Upper lobe of right lung (tissue), 1 donor: ENCODE measurements at places on chromosomes 5 and 9. TPM values are rescaled to one million over a fixed set of nuclear protein-coding genes. Genes with fewer than 3 reads are reported as not detected.
A peak's percentile ranks its signal among the peaks of the same experiment; 100 is the strongest.

DNA sequence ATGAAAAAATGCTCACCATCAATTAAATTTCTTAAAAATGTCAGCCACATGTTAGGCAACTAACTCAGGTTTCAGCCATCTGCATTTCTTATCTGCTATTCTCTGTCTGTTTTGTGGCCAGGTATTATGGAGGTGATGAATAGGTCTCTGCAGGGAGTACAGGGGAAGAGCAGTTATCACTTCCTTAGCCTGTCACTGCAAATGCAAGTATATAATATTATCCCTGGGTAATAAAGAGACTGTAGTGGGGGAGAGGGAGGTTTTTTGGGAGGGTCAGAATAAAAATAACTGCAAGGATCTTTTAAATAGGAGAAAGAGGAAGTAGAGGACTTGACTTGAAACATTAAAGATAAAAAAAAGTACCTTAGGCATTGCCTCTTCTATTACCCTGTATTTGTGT, 49.6 kb upstream of the PTGER4 start:
- H3K27ac ChIP-seq: no peak overlapping the region
- H3K4me1 ChIP-seq: no peaks in the 10 kb centered on the region
- H3K36me3 ChIP-seq: no peaks in the 10 kb centered on the region

Gene ECM2
- total RNA-seq: 13.8 TPM

DNA sequence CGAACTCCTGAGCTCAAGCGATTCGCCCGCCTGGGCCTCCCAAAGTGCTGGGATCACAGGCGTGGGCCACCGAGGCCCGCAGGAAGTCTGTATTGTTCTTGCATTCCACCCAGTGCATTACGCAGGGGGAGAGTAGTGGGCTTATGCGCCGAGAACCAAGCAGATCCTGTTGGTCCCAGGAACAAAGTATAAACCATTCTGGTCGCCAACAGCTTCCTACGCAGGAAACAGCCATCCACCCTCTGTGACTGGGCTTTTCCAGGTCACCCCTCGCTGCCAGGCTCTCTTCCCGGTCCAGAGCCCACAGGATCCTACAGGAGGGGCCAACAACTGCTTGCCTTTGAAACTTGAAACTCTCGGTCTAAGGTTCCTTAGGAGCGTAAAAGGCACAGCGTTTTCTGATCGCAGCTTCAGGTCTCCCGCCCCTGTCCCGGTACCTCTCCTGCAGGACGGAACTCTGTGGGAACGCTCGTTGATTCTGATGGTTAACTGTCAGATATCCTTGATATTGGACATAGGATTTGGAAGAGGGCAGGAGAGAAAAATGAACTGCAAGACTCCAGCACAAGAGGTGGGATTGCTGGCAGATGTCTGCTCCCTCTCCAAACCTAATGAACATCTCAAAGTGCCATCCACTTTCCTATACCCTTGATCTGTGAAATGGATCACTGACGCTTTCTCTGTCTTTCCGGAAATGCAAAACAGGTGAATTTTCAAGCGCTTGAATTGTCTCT, 4.2 kb upstream of the ANXA2R start:
- DNase-seq: no peak
- peak overlapping the region; percentile 9 for H3K4me3 ChIP-seq
- H3K27me3 ChIP-seq: peaks cover 5% of the 10 kb centered on the region
- H3K4me1 ChIP-seq: no peaks in the 10 kb centered on the region

- no peaks in the 10 kb centered on the region for H3K36me3 ChIP-seq
- no peaks in the 10 kb centered on the region for H3K27me3 ChIP-seq
- H3K4me1 ChIP-seq: no peaks in the 10 kb centered on the region
- no peak overlapping the region for H3K27ac ChIP-seq
Observed at GRCh38 chr5:163885117-163885516, 379.7 kb downstream of the MAT2B start.

Gene PPP3R2
- total RNA-seq: not detected

DNA sequence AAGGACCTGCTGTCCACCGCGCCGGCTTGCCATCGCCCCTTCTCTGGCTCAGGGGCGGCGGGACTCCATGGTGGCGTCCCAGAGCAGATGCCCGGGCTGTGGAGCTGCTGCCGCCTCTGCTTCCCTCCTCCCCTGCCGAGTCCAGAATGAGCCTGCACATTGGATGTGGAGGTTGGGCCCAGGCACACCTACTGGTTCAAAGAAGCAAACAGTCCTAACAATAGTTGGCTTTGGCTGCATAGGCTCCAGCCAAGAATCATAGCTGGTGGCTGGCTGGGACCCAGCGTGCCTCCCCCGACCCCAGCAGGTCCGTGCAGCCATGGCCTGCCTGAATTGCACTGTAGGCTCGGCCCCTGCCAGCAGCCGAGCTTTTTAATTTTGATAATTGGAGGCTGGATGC, 25.8 kb downstream of the ADAMTSL2 start:
- H3K4me1 ChIP-seq: peaks cover 34% of the 10 kb centered on the region
- H3K36me3 ChIP-seq: peaks cover 7% of the 10 kb centered on the region
- DNase-seq: no peak
- H3K4me3 ChIP-seq: no peak overlapping the region
- H3K27ac ChIP-seq: no peak overlapping the region
- no peaks in the 10 kb centered on the region for H3K27me3 ChIP-seq

GRCh38 chr5:126219616-126220015, 203.6 kb upstream of the GRAMD2B start:
- H3K36me3 ChIP-seq: no peaks in the 10 kb centered on the region
- no peaks in the 10 kb centered on the region for H3K27me3 ChIP-seq
- no peaks in the 10 kb centered on the region for H3K4me1 ChIP-seq
- no peak overlapping the region for H3K27ac ChIP-seq

- no peaks in the 10 kb centered on the region for H3K36me3 ChIP-seq
- no peaks in the 10 kb centered on the region for H3K4me1 ChIP-seq
- H3K27me3 ChIP-seq: no peaks in the 10 kb centered on the region
- H3K27ac ChIP-seq: no peak overlapping the region
Observed at GRCh38 chr5:103211576-103212561, 46.7 kb upstream of the MACIR start.

DNA sequence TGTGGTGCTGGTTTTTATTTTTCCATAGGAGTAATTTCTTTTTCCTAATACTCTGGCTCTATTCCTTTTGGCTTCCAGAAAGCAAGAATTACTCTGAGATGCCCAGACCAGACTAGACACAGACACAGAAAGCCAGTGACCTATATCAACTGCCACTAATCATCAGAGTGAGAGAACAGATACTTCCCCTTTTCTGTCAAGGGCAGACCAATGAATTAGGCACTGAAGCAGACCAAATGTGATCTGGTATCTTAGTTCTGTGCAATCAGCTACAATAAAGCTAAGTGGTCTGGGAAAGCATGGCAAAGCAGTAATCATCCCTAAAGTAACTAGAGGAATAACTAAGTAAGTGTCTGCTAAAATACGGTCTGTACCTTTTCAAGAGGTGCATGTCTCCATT, 239.1 kb downstream of the ELAVL2 start:
- no peaks in the 10 kb centered on the region for H3K4me1 ChIP-seq
- H3K4me3 ChIP-seq: no peak overlapping the region
- H3K36me3 ChIP-seq: no peaks in the 10 kb centered on the region
- no peaks in the 10 kb centered on the region for H3K27me3 ChIP-seq

GRCh38 chr5:218457-219291, 554 bp downstream of the SDHA start:
- H3K27me3 ChIP-seq: no peaks in the 10 kb centered on the region
- peak overlapping the region; percentile 86 for H3K4me3 ChIP-seq
- H3K27ac ChIP-seq: peak overlapping the region; percentile 90

GRCh38 chr5:133704411-133704810, 92.1 kb upstream of the FSTL4 start:
- no peak overlapping the region for H3K4me3 ChIP-seq
- H3K36me3 ChIP-seq: no peaks in the 10 kb centered on the region
- no peaks in the 10 kb centered on the region for H3K27me3 ChIP-seq
- H3K27ac ChIP-seq: no peak overlapping the region
- peaks cover under 1% of the 10 kb centered on the region for H3K4me1 ChIP-seq
- DNase-seq: no peak
